Left ventricle myocardium superior (tissue), 1 donor: ENCODE measurements at places on chromosomes 3 and 15.

GRCh38 chr3:188348435-188349244 is 194.7 kb downstream of the LPP start:
- peak; percentile 89 for DNase-seq

DNA sequence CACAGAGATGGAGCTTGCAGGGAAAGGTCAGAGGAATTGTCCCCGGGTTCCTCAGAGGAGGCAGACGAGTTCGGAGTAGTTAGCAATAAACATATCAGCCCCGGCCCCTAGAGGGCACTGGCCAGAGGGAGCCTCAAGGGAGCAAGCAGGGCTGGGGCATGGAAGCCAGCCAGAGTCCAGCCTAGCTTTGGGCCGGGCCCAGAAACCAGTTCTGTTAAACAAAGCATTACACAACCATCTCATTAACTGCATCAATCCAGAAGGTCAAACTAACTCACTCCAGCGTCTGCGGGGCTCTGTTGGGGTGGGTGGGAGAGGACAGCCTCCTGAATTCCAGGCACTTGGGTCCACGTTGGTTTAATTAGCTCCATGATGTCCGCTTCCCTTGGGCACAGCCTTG is 41.0 kb upstream of the IREB2 start:
- peak; percentile 47 for DNase-seq

DNA sequence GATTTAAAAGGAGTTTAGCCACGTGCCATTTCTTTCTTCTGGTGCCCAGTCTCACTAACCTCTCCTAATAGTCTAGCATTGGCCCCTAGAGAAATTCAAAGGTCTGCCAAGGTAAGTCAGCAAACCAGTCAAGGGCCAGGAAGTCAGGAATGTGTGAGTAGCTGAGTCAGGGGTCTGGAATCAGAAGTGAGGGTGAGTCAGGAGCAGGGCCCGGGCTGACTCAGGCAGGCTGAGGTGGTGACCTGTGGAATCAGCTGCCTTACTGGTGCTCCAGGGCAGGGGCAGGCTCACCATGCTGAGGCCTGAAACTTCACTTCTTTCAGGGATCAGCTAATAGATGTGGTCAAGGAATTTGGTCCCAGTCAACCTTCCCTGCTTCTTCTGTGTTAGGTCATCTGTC is 105.8 kb upstream of the MYZAP start:
- DNase-seq, result no peak

DNA sequence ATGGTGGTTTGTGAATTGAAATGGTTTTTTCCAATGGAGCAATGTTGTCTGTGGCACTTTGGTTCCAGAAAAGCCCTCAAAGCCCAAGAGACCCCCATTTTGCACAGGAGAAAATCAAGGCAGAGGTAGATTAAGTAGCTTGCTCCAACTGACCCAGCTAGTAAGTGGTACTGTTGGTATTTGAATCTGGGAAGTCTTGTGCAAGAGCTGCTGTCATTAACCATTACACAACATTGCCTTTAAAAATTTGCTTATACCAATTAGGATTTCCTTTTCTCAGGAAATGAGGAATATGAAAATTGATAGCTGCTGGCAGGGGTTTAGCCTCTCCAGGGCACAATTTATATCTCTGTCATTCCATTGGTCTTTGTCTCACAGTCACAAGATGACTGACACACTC is 102.4 kb upstream of the UBE3A start:
- DNase-seq, result no peak

- DNase-seq, result no peak
Measured at GRCh38 chr3:119541547-119541946, 17.9 kb downstream of the CD80 start.

GRCh38 chr3:99967796-99968195 is 146.5 kb downstream of the FILIP1L start:
- no peak for DNase-seq

DNA sequence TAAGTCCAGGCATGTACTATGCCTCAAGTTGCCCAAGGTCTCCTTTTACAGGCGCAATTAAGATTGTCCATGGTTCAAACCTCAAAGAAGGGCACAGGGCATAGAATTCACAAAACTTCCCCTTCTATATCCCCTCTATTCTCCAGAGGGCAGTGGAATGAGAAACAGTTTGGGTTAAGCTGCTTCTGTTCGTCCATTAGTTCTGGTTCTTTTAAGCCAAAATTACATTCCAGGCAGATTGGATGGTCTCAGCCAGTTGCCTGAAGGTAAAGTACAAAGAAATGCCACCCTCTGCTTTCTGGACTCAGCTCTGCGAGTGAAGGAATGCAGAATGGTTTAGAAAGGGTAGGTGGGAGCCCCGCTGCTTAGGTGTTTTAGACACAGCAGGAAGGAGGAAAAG is 200.7 kb downstream of the GREM1 start:
- no peak for DNase-seq

DNA sequence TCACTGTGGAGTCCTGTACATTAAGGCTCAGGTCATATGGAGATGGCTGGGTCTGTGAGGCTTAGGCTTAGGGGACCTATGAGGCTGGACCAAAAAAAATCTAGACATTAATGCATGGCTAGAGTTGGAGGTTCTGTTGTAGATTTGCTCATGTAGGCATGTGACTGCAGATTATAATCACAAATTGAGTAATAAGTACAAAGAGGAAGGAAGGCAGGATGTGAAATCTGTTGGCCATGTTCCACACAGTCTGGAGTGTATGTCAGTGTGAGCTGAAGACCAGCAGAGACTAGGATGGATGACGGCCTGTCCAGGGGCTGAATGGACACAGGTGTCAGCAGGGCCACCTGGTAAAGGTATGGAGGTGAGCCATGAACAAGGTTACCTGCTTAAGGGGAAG is at the start of gene ST3GAL6:
Gene ST3GAL6 (plus strand): TSS at position 265 of the 400 bp plus-strand sequence. CDS start 5,101 bp downstream, outside the sequence.
- DNase-seq, result no peak

GRCh38 chr3:57803647-57804081 is 47.6 kb downstream of the SLMAP start:
- no peak for DNase-seq

- no peak for DNase-seq
Measured at GRCh38 chr3:138089091-138089490, 26.3 kb downstream of the DZIP1L start.

GRCh38 chr15:74460298-74460697 is 662 bp downstream of the UBL7 start:
- no peak for DNase-seq

DNA sequence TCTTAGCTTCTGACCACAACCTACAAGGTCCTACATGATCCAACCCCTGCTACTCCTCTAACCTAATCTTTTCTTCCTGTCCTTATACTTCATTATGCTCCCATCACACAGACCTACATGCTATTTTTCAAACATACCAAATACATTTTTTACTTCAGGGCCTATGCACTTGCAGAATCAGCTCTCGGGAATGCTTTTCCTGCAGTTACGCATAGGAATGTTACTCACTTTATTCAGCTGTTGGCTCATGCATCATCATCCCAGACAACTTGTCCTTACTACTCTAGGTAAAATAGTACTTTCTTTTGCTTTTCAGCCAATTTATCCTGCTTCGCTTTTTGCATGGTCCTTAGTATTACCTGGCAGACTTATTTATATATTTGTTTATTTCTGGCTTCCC is 105.6 kb downstream of the OXSM start:
- no peak for DNase-seq

GRCh38 chr15:69538379-69538778 is 85.8 kb downstream of the RPLP1 start:
- no peak for DNase-seq

DNA sequence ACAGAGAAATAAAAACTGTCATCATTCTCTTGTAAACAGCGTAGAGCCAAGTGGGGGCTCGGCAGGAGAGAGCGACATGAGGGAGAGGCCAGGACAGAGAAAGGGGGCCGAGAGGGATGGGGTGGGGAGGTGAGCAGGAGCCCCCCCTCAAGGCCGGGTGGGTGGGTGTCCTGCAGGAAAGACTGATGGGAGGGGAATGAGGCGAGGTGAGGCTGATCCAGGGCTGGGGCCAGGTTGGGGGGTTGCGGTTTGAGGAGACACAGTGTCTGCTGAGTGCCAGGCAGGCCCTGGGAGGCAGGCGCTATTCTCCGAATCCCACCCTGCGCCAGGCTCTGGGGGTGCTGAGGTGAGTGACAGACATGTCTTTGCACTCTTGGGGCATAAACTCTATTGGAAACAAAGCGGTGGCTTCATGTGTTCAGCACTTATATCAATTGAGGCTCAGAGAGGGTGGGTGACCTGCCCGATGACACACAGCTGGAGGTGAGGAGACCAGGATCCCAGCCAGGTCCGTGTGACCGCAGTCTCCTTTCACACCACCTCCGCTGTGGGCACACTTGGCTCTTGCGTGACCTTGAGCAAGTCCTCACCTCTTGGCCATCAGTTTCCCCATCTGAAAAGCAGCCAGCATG is 19.6 kb upstream of the CSPG4 start:
- peak; percentile 31 for DNase-seq

DNA sequence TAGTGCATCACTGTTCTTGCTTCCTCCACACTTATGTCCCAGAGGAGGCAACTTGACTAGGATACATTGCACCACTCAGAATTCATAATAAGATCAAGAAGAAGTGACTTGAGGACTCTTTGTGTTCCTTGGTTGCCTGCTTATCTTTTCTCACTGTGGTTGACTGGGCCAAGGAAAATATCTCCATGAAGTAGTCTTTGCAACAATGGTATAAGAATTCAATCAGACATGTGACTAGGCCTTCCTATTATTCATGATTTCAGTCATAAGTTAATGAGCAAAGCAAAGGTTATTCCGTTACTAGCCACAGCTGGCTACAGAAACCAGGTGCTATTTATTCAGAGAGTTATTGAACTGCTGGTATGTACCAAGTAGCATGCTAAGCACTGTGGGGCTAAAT is 359.3 kb downstream of the RORA start:
- DNase-seq, result no peak

DNA sequence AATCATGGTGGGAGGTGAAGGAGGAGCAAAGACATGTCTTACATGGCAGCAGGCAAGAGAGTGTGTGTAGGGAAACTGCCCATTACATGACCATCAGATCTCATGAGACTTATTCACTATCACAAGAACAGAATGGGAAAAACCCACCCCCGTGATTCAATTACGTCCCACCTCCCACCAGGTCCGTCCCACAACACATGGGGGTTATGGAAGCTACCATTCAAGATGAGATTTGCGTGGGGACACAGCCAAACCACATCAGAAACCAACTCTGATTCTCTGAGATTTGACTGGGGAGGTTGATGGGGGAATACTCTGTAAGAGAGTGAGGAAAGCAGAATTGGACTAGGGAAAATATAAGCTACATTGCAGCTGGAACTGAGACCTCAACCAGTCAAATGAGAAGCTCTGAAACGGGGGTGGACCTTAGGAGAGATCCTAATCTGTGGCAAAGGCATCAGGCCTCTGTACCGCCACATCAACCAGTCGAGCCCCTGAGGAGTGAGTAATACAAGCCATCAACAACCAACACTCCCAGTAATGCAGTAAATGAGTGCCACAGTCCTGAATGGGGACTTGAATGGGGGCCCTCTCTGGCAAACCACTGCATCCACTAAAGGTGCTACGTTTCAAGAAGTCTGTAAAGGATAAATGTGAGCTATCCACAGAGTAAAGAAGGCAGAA is 207.9 kb upstream of the GADL1 start:
- no peak for DNase-seq

DNA sequence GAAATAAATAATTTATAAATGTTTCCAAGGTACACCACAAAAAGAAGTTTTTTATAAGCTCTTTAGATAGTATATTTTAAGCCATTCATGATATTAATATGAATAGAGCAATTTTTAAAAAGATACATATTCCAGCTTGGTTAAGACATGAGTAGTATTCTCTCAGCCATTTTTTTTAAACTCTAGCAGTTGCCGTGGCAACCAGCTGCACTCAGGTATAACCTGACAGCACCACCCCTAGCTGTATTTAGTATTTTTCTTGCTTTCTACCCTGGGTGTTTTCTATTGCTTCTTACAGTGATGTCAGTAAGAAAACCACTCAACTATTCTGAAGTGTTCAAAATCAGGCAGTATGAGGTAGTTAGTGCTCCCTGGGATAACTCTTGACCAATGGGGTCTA is 496.3 kb upstream of the CNTN3 start:
- DNase-seq, result no peak

- DNase-seq, result no peak
Measured at GRCh38 chr3:143307613-143308183, 188.1 kb downstream of the CHST2 start.

GRCh38 chr3:65968996-65969395 is 69.7 kb downstream of the MAGI1 start:
- no peak for DNase-seq

GRCh38 chr3:89606151-89606550 is 498.7 kb downstream of the EPHA3 start:
- DNase-seq, result no peak

DNA sequence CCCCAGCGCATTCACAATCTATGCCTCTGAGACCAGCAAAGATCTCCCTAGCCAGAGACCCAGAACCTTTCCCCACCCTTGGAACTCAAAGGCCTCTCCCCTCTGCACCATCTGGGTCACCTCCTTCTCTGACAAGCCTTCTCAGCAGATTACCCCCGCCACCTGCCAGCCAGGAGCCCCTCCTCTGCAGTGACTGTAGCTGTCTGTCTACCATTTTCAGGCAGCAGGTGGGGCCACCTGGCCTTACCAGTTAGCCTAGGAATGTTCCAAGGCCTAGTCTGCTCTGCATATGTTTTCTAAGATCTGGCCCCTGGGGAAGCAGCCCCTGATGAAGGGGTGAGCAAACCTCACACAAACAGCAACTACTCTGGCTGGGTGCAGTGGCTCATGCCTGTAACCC is 2.4 kb downstream of the MYLK start:
- DNase-seq, result no peak

DNA sequence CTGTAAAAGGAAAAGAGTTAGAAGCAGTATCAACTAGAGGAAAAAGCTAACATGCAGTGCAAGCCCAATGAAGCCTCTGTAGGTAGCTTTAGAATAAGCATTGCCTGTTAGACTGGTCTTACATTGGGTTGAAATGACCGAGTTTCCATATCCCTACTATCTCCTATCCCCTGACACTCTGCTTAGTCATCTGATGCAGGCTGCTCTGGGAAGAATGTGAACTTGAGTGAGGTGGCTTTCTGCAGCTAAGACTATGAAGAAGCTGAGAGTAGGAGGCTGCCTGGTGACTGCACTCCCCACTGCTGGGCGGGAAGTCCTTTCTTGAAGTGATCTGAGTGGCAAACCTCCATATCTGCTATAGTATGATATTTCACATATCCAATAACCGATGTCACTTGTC is 64.7 kb downstream of the OXSM start:
- no peak for DNase-seq

GRCh38 chr3:57011022-57011421 is 49.4 kb upstream of the SPATA12 start:
- DNase-seq, result no peak

DNA sequence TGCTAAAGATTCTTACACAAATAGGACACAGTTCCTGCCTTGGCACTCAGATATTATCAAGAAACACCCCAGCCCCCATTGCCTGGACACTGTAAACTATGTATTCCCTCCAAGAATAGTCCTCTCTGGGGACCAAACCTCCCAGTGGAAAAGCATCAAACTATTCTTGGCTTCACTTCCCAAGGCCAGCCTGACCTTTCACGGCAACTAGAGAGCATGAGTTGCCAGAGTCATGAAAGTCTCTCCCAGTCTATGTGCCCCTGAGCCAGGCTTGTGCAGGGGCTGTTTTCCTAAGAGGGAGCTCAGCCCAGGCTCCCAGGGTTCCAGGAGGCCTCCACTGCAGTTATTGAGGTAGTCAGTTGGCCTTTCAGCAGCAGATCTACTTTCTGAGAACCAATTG is 251.9 kb upstream of the TGFBR2 start:
- DNase-seq, result no peak

GRCh38 chr15:98160236-98160635 is 199.7 kb downstream of the ARRDC4 start:
- DNase-seq, result no peak

- no peak for DNase-seq
Measured at GRCh38 chr3:158169091-158169491, 59.2 kb downstream of the RSRC1 start.
